Ascending aorta (tissue), 2 donors: ENCODE measurements at places on chromosomes 6 and 20.

DNA sequence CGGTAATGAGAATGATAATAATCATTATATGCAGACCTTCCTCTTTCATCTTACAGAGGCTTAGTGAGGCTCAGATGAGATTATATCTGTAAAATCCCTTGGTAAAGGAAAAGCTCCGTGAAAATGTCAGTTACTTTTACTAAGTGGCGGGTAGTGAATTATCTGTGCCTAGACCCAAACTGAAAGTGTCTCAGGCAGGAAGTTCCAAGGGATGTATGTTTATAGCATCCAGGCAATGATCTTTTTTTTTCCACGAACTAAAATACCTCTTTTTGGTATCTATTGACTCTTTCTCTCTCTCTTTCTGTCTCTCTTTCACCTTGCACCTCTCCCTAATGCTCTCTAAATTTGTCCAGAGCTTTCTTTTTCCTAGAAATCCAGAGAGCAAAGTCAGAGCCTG, 5.0 kb downstream of the TCF21 start:
- H3K4me3 ChIP-seq: no peak overlapping the region
- no peak for DNase-seq
- no peaks in the 10 kb centered on the region for H3K36me3 ChIP-seq
- no peak overlapping the region for H3K27ac ChIP-seq

DNA sequence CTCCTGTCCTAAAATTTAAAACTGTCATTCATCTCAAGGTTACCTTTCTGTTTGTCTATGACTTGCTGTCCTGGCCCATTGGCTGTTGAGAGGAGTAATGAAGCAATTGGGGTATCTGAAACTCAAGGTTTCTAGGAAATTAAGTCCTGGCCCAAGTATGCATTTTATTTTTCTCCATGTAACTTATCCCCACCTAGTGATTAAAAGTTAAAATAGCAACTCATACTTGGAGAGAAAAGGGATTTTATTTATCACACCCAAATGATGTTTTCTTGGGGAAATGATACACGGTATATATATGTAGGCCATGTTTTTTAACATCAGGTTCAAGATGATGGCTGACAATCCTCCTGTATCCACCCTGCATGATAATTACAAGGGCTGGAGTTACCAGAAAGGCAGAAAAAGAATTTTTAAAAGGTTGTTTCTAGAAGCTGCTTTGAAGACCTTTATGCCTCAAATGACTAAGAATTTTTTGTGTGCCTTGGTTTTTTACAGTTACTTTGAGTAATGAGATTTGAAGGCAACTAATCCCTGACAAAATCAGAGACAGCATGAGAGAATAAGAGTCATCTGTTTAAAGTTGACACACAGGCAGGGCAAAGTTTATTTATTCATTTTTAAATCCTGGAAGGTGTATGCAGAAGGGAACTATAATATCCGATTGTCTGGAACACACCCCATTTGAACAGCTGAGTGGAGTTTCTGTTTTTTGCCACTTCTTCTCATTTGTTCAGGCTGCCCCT, 28.9 kb upstream of the C6orf58 start:
- no peaks in the 10 kb centered on the region for H3K36me3 ChIP-seq
- no peak for DNase-seq
- H3K27me3 ChIP-seq: no peaks in the 10 kb centered on the region

DNA sequence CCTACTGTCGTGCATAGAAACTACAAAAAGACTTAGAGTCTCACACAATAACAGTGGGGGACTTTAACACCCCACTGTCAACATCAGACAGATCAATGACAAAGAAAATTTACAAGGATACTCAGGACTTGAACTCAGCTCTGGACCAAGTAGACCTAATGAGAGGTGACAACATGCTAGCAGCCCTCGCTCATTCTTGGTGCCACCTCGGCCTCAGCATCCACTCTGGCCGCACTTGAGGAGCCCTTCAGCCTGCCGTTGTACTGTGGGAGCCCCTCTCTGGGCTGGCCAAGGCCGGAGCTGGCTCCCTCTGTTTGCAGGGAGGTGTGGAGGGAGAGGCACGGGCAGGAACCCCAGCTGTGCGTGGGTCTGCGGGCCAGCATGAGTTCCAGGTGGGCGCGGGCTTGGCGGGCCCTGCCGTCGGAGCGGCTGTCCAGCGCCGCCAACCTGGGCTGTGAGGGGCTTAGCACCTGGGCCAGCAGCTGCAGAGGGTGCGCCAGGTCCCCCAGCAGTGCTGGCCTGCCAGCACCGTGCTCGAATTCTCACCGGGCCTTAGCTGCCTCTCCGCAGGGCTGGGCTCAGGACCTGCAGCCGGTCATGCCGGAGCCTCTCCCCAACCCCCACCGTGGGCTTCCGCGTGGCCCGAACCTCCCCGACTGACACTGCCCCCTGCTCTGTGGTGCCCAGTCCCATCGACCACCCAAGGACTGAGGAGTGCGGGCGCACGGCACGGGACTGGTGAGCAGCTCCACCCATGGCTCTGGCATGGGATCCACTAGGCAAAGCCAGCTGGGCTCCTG, 205.6 kb downstream of the FRK start:
- no peak overlapping the region for H3K4me3 ChIP-seq
- H3K27ac ChIP-seq: no peak overlapping the region
- H3K36me3 ChIP-seq: no peaks in the 10 kb centered on the region
- no peaks in the 10 kb centered on the region for H3K4me1 ChIP-seq

GRCh38 chr6:147947521-147947920, 395.1 kb upstream of the SASH1 start:
- H3K36me3 ChIP-seq: no peaks in the 10 kb centered on the region
- H3K4me3 ChIP-seq: no peak overlapping the region
- no peaks in the 10 kb centered on the region for H3K4me1 ChIP-seq
- DNase-seq: no peak
- H3K27me3 ChIP-seq: no peaks in the 10 kb centered on the region
- no peak overlapping the region for H3K27ac ChIP-seq

DNA sequence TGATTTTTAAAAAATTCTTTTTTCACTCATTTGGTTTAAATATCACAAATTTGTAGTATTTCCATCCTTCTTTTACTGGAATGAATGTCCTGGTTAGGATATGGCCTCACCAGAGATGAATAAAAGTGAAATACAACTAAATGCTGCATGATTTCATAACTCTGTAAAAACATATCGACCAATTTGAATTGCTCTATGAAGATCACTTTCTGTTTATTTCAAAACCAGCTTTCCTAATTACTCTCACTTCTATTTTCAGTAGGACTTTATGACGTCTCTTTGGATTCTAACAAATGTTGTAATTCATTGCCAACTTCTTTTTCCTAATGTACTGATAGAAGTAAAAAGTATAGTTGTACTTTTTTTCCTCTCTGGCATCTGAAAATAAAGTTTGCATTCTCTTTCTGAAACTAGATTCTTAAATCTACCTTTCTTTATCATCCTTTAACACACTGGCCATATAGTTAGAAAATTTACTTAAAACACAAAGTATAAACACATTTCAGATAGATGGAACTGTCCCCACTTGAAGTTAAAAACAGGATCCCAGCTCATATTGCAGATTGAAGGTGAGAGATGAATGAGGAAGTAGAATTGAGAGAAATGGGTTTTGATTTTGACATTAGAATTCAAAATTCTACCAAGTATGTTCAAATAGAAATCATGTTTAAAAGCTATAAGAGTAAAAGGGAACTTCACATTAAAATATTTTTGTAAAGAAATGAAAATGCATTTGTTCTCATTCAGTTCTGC, 40.3 kb upstream of the IL20RA start:
- H3K36me3 ChIP-seq: no peaks in the 10 kb centered on the region
- H3K4me3 ChIP-seq: no peak overlapping the region
- H3K27me3 ChIP-seq: no peaks in the 10 kb centered on the region
- no peak for DNase-seq

DNA sequence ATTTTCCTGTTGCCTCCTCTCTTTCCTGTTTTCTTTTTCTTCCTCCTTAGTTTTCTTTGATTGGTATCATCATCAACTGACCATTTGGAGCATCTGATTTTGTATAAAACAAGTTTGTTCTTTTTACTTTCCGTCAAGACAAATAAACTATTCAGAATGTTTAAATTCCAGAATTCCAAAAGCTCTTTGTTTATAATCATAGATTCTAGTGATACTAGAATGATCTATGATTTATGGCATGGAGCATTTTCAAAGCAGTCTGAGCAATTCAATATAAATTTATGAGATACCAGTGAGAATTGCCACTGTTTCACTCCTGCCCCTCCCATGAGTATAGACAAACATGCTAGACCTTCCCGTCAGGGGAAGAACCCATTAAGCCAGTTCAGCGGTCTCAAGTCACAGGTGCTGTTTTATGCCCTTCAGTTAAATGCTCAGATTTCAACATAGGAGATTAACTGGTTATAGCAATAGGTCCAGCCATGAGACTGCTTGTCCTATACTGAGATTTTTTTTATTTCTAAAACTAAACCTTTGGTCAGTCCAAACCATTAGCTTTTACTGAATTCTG, 60.7 kb downstream of the GRIK2 start:
- no peak for DNase-seq
- H3K36me3 ChIP-seq: no peaks in the 10 kb centered on the region
- no peaks in the 10 kb centered on the region for H3K4me1 ChIP-seq
- H3K27me3 ChIP-seq: no peaks in the 10 kb centered on the region
- H3K4me3 ChIP-seq: no peak overlapping the region
- no peak overlapping the region for H3K27ac ChIP-seq

GRCh38 chr6:81298751-81299150, 453.7 kb downstream of the TENT5A start:
- no peaks in the 10 kb centered on the region for H3K27me3 ChIP-seq
- no peak overlapping the region for H3K4me3 ChIP-seq
- no peaks in the 10 kb centered on the region for H3K36me3 ChIP-seq
- no peak overlapping the region for H3K27ac ChIP-seq
- H3K4me1 ChIP-seq: no peaks in the 10 kb centered on the region

- no peaks in the 10 kb centered on the region for H3K27me3 ChIP-seq
- H3K4me3 ChIP-seq: no peak overlapping the region
- DNase-seq: no peak
- H3K27ac ChIP-seq: no peak overlapping the region
- H3K36me3 ChIP-seq: no peaks in the 10 kb centered on the region
These were observed 528.2 kb downstream of the HDGFL1 start for GRCh38 chr6:23097566-23097965.

- H3K36me3 ChIP-seq: no peaks in the 10 kb centered on the region
- no peaks in the 10 kb centered on the region for H3K4me1 ChIP-seq
- no peaks in the 10 kb centered on the region for H3K27me3 ChIP-seq
- H3K27ac ChIP-seq: no peak overlapping the region
These were observed 212.9 kb downstream of the TFAP2C start for GRCh38 chr20:56842056-56842455.

DNA sequence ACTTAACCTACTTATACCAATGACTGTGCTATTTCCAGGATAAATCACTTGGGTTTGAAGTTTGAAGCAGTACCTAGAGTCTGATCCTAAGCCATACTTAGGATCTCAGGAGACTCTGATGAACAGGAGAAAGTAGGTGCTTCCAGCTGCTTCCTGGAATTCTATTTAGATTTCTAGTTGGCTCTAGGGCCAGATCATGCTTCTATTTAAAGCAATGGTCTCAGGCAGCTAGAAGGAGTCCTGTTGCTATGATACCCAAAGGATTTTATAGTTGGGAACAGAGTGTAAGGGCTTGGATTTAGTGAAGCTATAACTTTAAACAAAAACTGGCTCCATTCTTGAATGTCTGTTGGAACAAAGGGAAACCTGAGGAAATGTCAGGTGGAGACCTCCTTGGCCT, 52.4 kb upstream of the TINAG start:
- no peaks in the 10 kb centered on the region for H3K36me3 ChIP-seq
- no peak overlapping the region for H3K4me3 ChIP-seq
- DNase-seq: no peak
- peak overlapping the region; percentile 58 for H3K27ac ChIP-seq
- H3K4me1 ChIP-seq: peaks cover 3% of the 10 kb centered on the region

DNA sequence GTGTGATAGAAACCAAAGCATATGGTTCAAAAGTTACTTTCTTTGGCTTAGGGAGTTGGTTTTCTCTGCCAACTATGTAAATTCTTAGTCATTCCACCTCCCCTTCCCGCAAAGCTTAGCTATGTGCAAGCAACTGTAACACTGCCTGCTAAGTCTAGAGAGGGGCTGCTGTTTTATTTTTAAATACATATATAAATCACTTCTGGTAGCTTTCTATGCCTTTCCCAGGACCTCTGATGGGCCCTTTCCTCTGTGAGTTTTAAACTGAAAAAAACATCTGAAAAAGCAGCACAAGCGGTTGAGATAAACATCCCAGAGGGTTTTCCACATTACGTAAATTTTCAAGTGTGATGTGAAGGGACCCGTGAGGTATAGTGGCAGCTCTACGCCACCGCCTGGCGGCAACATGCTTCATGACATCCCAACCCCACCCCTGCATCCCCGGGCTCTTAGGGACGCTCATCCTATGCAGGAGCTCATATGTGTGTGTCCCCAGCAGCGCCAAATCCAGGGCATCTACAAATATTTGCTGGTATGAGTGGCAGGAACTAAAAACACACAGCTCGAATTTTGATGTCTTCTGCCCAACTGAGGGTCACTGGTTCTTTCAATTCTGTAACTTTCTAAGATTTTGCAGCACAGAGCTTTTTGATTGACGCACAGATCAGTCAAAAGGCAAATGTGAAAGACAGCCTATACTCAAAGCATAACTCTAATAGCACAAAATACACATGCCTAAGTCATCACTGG, 12.7 kb downstream of the SAYSD1 start:
- H3K27ac ChIP-seq: no peak overlapping the region
- no peak overlapping the region for H3K4me3 ChIP-seq
- no peaks in the 10 kb centered on the region for H3K4me1 ChIP-seq
- H3K27me3 ChIP-seq: no peaks in the 10 kb centered on the region
- DNase-seq: no peak
- peaks cover 9% of the 10 kb centered on the region for H3K36me3 ChIP-seq

- H3K27me3 ChIP-seq: no peaks in the 10 kb centered on the region
- H3K4me1 ChIP-seq: peaks cover 15% of the 10 kb centered on the region
- no peak overlapping the region for H3K27ac ChIP-seq
- no peak for DNase-seq
These were observed 26.4 kb downstream of the PSMG4 start for GRCh38 chr6:3285049-3285639.

DNA sequence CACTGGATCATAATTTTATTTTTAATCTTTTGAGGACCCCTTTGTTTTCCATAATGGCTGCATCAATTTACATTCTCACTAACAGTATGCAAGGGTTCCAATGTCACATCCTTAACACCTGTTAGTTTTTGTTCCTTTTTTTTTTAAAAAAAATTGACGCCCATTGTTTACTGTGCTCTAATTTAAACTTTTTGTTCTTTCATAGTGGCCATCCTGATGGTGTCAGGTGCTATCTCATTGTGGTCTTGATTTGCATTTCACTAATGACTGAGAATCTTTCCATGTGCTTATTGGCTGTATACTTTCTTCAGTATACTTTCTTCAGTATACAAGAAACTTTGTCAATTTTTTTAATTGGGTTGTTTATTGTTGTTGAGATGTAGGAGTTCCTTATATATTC, 347.0 kb downstream of the RNGTT start:
- no peaks in the 10 kb centered on the region for H3K4me1 ChIP-seq
- no peak overlapping the region for H3K4me3 ChIP-seq
- peaks cover 7% of the 10 kb centered on the region for H3K36me3 ChIP-seq
- H3K27me3 ChIP-seq: no peaks in the 10 kb centered on the region
